ENCODE measurements at places on chromosomes 7 and 10. TPM values are rescaled to one million over a fixed set of nuclear protein-coding genes. Genes with fewer than 3 reads are reported as not detected.

Gene DKK1
- not detected for total RNA-seq

Gene C10orf105
- 0.05 TPM for total RNA-seq

Gene ZNF467
- 3.3 TPM for total RNA-seq

Gene MYL10
- total RNA-seq: not detected

- H3K36me3 ChIP-seq: no peaks in the 10 kb centered on the region
- H3K4me3 ChIP-seq: no peak overlapping the region
- no peak for DNase-seq
Observed at GRCh38 chr10:109089779-109090178, 833.5 kb downstream of the XPNPEP1 start.

DNA sequence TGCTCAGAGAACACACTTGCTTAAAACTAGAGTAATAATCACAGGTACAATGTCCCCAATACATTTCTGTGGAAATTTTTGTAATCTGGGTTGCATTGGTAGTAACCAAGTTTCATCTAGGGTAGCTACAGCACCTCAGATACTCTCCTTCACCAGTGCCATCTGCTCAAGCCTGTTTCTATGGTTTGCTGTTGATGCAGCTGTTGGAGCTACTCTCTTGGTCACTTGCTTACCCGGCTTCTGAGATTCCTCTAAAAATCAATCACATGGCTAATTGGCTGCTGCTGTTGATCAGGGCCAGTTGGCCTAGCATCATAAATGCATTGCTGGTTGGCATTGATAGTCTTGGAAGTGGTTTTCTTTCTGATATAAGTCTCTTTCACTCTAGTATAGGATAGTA lies 220.8 kb downstream of the BICC1 start:
- H3K27ac ChIP-seq: no peak overlapping the region
- no peak for DNase-seq
- H3K36me3 ChIP-seq: no peaks in the 10 kb centered on the region
- H3K27me3 ChIP-seq: no peaks in the 10 kb centered on the region
- H3K4me3 ChIP-seq: no peak overlapping the region
- H3K4me1 ChIP-seq: no peaks in the 10 kb centered on the region

GRCh38 chr10:48802611-48803071 lies 118.0 kb downstream of the WDFY4 start:
- DNase-seq: no peak
- no peaks in the 10 kb centered on the region for H3K36me3 ChIP-seq
- no peaks in the 10 kb centered on the region for H3K27me3 ChIP-seq
- H3K4me1 ChIP-seq: peaks cover 36% of the 10 kb centered on the region
- H3K27ac ChIP-seq: no peak overlapping the region

GRCh38 chr10:104806801-104807200 lies 165.7 kb downstream of the SORCS3 start:
- H3K36me3 ChIP-seq: no peaks in the 10 kb centered on the region
- no peaks in the 10 kb centered on the region for H3K4me1 ChIP-seq
- H3K4me3 ChIP-seq: no peak overlapping the region
- H3K27ac ChIP-seq: no peak overlapping the region
- no peak for DNase-seq
- no peaks in the 10 kb centered on the region for H3K27me3 ChIP-seq
